ENCODE measurements at places on chromosomes 2 and 18.

GRCh38 chr2:151043484-151043883, 218.2 kb downstream of the RBM43 start:
- DNase-seq = no peak

GRCh38 chr2:234463626-234464290, 33.1 kb downstream of the ARL4C start:
- peak; percentile 82 for DNase-seq

- DNase-seq = no peak
Measured at GRCh38 chr2:37316181-37316580, 8.5 kb downstream of the PRKD3 start.

DNA sequence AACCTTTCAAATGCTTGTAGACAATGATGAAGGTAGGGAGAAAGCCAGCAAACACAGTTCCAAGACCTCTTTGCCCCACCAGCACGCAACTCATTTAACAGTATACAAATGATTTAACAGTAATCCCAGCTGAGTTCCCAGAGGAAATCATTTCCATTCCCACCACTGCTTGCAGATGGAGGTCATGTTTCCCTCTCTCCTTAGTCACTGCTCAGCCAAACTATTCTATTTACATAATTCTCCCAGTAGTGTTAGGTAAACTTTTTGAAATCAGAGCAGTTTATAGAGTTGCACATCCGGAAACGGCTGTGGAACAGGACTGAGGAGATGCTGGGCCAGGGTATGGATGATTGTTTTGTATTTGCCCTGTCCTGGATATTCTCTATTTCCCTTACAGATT, 328.5 kb downstream of the FIGN start:
- DNase-seq = no peak

DNA sequence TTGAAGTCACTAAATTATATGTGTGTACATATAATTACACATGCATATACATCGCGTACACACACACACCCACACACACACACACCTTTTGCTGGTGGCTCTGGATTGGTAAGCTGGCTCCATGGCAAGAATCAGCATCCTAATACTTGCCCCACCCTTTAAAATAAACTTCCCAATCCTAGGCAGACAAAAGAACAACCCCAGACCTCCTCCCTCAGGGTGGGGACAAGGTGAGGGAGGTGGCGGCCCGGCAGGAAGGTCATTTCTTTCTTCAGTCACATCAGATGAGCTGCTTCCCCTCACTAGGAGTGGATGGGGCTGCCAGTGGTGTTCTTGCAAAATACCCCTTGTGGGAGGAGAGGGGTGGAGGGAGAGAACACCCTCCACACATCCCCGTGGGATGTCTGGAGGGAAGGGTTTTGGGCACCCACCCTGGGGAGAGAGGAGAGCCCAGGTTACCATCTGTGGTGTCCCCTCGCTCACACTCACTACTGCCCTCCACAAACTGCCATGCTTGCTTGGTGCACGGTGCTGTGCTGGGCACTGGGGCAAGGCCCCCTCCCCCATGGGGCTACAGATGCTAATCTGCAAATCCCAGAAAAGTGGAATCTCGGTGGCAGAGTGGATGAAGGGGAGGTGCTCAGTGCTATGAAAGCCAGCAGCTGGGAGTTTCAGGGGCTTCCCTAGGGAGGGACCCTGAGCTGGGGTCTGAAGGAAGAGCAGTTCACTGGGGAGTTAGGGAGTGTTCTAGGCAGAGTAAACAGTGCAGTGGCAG, 64.0 kb downstream of the ODC1 start:
- no peak for DNase-seq

GRCh38 chr2:9266711-9267110, 60.1 kb downstream of the ASAP2 start:
- DNase-seq = no peak

DNA sequence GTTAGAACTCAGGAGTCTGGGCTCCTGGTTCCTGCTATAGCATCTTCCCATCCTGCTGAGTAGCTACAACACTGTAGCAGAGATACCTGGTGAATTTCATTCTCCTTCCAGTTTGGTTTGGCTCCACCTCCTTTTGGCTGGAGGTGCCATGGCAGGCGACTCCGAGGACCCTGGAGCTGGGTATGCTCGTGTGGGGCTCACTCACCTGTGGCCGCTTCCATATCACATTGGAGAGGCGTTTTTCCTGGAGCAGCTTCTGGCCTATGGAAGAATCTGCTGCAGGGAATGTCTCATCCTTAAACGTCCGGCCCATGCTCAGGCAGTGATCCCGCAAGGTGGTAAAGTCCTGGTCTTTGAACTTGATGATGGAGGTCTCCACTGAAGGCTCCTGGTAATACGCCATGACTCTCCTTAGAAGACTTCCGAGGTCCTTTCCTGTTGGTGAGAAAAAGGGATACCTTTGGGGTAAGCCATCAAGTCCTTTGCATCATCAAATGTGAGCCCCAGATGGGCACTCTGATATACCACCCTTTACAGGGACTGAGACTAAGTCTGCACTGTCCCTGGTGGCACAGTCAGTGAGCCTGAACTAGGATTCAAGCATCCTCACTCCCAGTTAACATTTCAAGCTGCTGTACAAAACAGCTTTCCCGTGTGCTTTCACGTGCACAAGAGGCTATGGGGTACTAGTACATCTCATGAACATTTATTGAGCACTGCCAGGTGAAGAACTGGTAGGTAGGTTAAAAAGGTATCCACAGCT, 20.1 kb downstream of the CAPN13 start:
- no peak for DNase-seq

- no peak for DNase-seq
Measured at GRCh38 chr18:78649421-78649820, 330.2 kb upstream of the SALL3 start.

DNA sequence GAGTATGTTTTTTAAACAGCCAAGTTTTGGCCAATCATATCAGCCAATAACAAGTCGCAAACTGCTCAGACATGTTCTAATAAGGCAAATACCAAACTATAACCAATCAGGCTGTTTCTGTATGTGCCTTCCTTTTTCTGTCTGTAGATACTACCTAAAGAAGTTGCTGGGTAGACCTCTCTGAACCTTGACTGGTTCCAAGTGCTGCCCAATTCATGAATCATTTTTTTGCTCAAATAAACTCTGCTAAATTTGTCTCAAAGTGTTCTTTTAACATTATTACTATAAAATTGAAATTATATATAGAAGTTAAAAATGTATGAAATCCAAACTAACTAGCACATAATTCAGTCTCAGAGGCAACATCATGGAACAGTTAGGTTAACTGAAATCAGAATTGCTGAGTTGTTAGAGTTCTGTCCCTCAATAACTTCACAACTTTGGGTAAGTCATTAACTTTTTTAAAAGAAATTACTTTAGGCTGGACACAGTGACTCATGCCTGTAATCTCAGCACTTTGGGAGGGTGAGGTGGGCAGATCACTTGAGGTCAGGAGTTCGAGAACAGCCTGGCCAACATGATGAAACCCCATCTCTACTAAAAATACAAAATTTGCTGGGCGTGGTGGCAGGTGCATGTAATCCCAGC, 4.9 kb upstream of the TTC21B start:
- no peak for DNase-seq

- no peak for DNase-seq
Measured at GRCh38 chr2:21163213-21163612, 39.4 kb downstream of the TDRD15 start.

- no peak for DNase-seq
Measured at GRCh38 chr2:43073401-43073825, 153.0 kb downstream of the ZFP36L2 start.

DNA sequence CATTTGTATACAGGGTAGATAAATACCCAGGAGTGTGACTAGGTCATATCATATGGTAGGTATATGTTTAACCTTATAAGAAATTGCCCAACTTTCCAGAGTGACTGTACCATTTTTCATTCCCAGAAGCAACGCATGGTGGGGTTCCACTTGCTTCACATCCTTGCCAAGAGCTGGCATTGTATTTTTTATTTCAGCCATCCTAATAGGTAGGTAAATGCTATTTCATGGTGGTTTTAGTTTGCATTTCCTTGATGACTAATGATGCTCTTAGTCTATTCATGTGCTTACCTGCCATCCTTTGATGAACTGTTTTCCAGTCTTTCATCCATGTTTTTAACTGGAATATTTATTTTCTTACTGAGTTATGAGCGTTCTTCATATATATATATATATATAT, 51.9 kb downstream of the MAP4K3 start:
- DNase-seq = no peak

- no peak for DNase-seq
Measured at GRCh38 chr2:120530781-120531180, 184.8 kb downstream of the INHBB start.

- no peak for DNase-seq
Measured at GRCh38 chr18:11407940-11408339, 201.5 kb upstream of the SLC35G4 start.

DNA sequence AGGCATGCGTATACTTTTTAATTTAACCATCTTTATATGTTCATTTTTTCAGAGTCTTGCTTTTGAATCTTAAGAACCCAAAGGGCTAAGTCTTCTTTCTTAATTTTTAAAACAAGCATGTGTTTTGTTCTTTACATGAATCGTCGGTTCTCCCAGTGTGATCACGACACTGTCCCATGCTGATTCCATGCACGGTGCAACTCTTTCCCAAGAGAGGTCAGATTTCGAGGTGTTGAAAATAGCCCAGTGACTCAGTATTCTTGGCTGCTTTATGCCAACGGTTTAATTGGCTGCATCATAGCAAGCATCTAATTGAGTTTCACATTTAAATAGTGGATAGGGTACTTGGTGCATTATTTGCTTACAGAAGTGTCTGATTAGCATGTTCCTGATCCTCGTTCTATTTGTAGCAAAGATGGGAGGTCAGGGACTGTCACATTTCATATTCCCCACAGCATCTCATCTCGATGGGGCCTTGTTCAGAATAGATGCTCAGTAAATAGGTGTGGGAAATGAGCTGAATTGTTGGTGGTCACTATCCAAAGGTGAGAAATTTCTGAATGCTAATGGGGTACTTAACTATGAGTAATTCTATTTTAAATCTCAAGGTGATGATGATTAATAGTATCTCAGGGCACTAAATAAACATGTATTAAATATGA, 2.8 kb downstream of the NPAS2 start:
- no peak for DNase-seq

GRCh38 chr2:70902579-70902978, 33.1 kb upstream of the ATP6V1B1 start:
- no peak for DNase-seq

DNA sequence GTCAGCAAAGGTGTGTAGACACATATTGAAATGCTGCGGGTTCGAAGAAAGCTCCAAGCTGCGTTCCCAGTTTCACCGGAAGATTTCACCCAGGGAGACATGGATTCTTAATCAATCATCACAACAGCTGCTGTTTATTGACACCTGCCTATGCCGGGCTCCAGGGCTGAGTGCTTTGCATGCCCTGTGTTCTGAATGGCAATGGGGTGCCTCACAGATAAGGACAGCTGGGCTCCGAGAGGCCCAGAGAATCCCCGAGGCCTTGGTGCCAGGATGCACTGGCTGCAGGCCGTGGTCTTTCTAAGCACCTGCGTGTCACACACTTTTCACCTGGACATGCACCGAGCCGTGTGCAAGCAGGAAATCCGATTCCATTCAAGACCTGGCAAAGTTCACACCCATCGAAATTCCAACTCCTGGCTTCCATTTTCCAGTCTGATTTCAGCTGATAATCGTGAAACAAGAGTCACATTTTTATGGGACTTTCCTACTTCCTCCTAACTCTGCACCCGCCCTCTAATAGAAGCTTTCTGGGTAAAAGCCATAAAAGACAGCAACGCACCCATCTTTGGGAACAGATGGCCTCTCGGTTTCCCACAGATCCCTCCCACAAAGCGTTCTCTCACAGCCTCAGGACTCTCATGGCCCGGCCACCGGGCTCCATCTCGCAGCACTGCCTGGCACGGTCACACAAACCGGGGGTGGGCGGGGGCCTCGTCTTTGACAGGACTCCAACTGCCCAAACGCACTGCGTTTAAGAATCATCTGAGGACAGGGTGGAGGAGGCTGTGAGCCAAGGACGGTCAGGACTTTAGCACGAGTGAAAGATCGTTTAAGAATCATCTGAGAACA, 245.6 kb upstream of the SALL3 start:
- DNase-seq = no peak

DNA sequence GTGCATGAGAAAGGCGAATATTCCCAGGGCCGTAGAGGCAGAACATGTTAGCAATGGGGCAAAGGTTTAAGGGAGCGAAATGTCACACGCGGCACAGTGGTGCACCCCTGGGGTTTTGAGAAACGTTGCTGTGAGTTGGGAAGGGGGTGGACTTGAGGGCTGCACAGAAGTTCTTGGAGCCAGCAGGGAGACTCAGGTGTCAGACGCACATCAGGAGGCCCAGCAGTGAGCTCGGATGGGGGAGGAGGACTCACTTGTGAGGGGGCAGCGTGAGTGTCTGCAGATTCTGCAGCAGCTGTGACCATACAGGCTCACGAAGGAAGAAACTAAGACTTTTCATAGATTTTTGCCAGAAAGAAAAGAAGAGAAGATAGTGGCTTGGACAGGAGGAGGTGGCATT, 218.2 kb downstream of the SNTG2 start:
- no peak for DNase-seq

GRCh38 chr18:33558529-33558928, 19.5 kb upstream of the ASXL3 start:
- no peak for DNase-seq

DNA sequence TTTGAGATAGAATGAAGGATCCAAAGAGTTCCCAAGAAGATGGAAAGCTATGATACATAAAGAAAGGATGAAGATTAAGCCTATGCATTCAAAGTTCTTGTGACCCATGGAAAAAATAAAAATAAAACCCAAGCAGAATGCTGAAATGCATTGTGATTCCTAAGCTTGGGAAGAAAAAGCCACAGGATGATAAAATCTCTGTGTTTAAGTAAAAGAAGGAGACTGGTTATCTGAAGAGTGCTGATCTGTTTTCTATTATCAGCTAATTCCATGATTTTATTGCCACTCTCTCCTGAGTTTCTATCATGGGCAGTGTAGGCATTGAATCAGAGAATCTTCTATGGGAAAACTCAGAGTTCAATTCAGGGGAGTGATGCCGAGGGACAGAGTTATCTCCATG, 103.1 kb upstream of the LTBP1 start:
- DNase-seq = no peak

GRCh38 chr18:77110936-77111335, 21.6 kb downstream of the MBP start:
- DNase-seq = no peak

DNA sequence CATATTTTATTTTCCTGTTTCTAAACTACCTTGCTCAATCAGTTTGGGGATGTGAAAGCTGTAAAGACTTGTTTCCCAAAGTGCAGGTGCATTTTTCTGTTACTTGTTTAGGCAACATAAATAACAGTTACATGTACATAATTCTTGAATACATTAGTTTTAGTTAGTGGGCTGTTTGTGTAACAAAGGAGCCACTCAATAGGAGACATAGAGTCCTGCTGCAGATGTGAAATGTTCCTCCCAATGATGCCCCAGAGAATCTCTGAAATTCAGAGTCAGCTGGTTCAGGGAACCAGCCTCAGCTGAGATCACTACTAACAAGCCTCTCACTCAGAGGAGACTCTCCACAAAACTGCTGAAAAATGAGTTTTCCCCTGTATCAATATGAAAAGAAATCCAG, 91.5 kb upstream of the TWSG1 start:
- no peak for DNase-seq

GRCh38 chr2:143139835-143140393, 10.7 kb downstream of the ARHGAP15 start:
- no peak for DNase-seq

GRCh38 chr2:8954990-8955389, 48.5 kb downstream of the MBOAT2 start:
- DNase-seq = no peak

- DNase-seq = peak; percentile 33
Measured at GRCh38 chr2:231361701-231362554, 33.6 kb upstream of the B3GNT7 start.

- peak; percentile 29 for DNase-seq
Measured at GRCh38 chr2:231621051-231621879, 28.6 kb downstream of the TEX44 start.

- DNase-seq = no peak
Measured at GRCh38 chr2:53939656-53940055, 31.1 kb downstream of the PSME4 start.

All from CD4-positive, alpha-beta T cell treated with Interleukin-10 for 1 hour (primary cell).